ENCODE measurements at places on chromosomes 1 and 21. TPM values are rescaled to one million over a fixed set of nuclear protein-coding genes. Genes with fewer than 3 reads are reported as not detected.

Gene HIPK1
- total RNA-seq, result 20.8 TPM

Gene ZRANB2
- 42.8 TPM for total RNA-seq

Gene FAM167B
- 0.15 TPM for total RNA-seq

DNA sequence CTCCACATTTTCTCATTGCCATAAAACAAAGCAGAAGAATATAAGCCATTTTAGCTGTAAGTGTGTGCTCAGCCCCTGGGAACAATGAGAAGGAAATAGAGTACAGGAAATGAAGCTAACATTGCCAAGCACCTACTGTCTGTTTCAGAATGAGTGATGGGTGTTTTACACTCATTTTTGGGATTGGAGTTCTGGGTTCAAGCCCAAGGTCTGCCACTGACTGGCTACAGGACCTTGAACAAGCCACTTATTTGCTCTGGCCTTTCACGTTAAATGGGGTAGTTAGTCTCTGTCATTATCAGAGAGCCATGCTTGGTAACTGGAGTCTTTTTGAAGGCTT lies 80.7 kb upstream of the KAZN start:
- DNase-seq, result no peak
- no peaks in the 10 kb centered on the region for H3K36me3 ChIP-seq
- H3K27ac ChIP-seq, result no peak overlapping the region
- no peaks in the 10 kb centered on the region for H3K4me1 ChIP-seq
- H3K27me3 ChIP-seq, result peaks cover 1% of the 10 kb centered on the region

DNA sequence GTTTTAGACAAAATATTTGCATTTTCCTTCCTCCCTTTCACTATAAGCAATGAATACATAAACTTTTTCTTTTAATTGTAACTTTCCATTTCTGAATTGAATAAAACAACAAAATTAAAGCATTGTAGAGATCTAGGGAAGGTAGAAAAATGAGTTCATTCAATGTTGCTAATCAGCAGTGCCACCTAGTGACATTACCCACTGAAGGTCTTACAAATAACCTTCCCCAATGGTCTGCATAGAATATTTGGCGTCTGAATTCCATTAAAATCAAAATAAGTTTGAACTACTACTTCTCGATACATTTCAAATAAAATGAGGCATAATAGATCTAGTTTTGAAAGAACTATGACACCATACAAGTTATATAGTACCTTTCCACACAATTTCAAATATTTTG lies 19.6 kb downstream of the FH start:
- no peak overlapping the region for H3K4me3 ChIP-seq
- peak; percentile 14 for DNase-seq
- H3K27me3 ChIP-seq, result no peaks in the 10 kb centered on the region
- H3K36me3 ChIP-seq, result peaks cover 72% of the 10 kb centered on the region
- H3K4me1 ChIP-seq, result no peaks in the 10 kb centered on the region

DNA sequence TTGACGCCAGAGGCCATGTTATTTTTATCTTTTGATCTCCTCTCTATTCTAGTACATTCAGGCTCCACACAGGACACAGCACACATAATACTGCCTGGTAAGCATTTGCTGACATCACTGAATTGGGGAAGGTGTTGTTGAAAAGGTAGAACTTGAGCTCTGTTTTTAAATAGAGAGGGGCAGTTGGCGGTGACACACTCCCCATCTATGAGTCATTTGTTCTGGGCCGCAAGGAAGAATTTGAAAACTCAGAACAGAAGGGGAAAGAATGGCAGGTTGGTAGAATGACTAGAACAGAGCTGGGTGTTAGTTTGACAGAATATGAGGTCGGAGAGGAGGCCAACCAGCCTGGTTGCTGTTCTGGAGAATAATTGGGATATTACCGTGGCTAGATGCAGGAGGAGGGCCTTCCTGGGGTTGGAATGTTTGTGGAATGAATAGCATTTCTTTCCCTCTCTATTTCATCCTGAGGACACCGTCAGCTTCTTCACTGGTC lies 52.1 kb upstream of the ERRFI1 start:
- no peaks in the 10 kb centered on the region for H3K36me3 ChIP-seq
- peaks cover 96% of the 10 kb centered on the region for H3K4me1 ChIP-seq
- H3K27me3 ChIP-seq, result no peaks in the 10 kb centered on the region
- peak; percentile 51 for DNase-seq
- H3K27ac ChIP-seq, result peak overlapping the region; percentile 31

DNA sequence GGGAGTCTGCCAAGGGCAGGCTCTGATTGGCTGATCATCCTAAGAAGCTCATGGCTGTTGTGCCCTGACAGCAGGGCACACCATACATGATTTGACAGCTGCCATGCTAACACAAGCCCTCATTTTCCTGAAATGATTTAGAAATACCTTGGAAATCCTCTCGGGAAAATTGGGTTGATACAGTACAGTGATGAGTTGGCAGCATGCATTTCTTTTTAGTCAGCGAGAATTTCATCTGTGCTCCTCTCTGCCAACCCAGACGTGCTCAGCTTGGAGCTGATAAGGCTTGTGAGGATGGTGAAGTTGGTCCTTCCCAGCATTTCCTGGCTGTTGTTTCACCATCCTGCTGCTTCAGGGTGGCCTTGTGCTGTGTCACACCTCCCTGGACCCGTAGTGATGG lies 22.6 kb upstream of the KCNQ4 start:
- no peak overlapping the region for H3K27ac ChIP-seq
- no peak for DNase-seq
- peaks cover 41% of the 10 kb centered on the region for H3K4me1 ChIP-seq
- H3K4me3 ChIP-seq, result no peak overlapping the region
- H3K27me3 ChIP-seq, result no peaks in the 10 kb centered on the region

DNA sequence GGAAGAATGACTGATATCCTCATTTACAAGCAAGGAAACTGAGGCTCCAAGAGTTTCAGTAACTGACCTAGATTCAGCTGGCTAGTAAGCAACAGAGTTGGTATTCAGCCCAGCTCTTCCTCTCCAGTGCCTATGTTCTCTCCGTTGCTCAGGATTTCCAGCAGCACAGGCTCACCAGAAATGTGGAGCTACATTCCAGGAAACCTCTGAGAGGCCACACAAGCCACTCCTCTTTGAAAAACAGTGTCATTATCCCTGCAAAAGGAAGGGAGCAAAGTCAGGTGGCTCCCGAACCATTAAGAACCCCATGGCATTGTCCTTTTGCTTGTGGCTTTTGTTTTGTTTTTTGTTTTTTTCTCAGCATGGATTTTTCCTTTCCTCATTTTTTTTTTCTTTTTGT lies 40.6 kb upstream of the DUSP10 start:
- no peaks in the 10 kb centered on the region for H3K27me3 ChIP-seq
- no peak overlapping the region for H3K27ac ChIP-seq
- H3K36me3 ChIP-seq, result no peaks in the 10 kb centered on the region
- no peak overlapping the region for H3K4me3 ChIP-seq

DNA sequence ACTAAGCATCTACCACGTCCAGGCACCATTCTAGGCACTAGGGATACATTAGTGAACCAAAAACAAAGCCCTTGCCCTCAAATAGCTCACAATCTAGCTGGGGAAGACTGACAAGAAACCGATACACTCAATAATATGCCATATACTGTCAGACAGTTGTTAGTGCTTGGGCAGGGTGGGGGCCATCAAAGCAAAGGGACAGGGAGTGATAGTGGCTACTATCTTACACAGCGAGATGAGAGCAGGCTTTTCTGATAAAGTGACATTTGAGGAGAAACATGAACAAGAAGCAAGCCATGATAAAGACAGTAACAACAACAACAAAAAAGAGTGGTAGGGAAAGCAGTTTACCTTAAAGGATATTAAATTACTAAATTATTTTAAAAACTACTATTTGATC lies 41.1 kb downstream of the ERO1B start:
- no peaks in the 10 kb centered on the region for H3K4me1 ChIP-seq
- no peak for DNase-seq
- H3K4me3 ChIP-seq, result no peak overlapping the region
- no peak overlapping the region for H3K27ac ChIP-seq
- no peaks in the 10 kb centered on the region for H3K27me3 ChIP-seq

GRCh38 chr1:233364695-233365539 lies 37.4 kb downstream of the MAP3K21 start:
- H3K36me3 ChIP-seq, result no peaks in the 10 kb centered on the region
- H3K27me3 ChIP-seq, result no peaks in the 10 kb centered on the region
- no peak overlapping the region for H3K27ac ChIP-seq
- no peaks in the 10 kb centered on the region for H3K4me1 ChIP-seq
